ENCODE measurements at places on chromosomes 7 and 10.

DNA sequence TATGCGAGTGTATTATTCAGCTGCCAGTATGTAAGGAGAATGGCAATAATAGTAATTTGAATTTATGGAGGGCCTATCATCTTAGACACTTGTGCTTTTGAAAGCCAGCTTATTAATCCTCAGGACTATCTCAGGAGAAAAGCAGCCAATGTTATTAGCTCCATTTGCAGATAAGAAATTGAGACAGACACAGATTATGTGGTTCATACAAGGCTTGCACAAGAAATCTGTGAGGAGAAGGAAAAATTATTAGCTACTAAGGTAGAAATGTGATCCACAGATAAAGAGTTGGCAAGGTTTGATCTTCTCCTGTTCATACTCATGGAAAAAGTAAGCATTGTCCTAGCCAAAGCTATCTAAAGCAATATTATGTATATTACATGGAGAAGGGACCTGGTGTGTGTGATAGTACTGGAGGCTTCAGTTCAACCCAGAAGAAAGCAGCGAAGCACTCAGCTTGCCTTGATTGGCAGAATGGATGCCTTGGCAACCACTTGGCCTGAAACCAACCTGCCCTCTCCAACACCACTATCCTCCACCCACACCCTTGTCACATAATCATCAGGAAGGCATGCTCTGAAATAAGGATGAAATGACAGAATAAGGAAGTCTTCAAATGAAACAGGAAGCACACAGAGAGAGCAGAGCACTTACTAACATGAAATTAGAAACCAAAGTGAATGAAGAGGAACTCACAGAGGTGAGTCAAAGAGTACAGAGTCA lies 18.0 kb downstream of the MACC1 start:
- no peak for DNase-seq

DNA sequence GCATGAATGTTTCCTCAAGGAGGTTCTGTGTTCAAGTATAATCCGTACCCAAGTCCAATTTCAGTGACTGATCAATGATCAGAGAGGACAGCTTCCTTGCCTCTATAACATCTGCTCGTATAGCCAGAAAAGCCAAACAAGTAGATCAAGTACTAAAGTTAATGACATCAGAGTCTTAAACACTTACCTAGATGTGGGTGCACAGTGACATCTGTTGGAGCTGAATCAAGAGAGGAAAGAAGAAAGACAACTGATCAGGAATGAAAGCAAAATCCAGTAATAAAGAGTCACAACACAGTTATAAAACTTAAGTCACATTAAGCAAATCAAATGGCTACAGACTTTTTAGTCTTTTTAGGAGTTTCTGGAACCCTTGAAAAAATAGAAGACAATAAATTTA lies 236.5 kb downstream of the RELN start:
- no peak for DNase-seq

- DNase-seq: no peak
These were observed 37.2 kb downstream of the VOPP1 start for GRCh38 chr7:55534916-55535590.

DNA sequence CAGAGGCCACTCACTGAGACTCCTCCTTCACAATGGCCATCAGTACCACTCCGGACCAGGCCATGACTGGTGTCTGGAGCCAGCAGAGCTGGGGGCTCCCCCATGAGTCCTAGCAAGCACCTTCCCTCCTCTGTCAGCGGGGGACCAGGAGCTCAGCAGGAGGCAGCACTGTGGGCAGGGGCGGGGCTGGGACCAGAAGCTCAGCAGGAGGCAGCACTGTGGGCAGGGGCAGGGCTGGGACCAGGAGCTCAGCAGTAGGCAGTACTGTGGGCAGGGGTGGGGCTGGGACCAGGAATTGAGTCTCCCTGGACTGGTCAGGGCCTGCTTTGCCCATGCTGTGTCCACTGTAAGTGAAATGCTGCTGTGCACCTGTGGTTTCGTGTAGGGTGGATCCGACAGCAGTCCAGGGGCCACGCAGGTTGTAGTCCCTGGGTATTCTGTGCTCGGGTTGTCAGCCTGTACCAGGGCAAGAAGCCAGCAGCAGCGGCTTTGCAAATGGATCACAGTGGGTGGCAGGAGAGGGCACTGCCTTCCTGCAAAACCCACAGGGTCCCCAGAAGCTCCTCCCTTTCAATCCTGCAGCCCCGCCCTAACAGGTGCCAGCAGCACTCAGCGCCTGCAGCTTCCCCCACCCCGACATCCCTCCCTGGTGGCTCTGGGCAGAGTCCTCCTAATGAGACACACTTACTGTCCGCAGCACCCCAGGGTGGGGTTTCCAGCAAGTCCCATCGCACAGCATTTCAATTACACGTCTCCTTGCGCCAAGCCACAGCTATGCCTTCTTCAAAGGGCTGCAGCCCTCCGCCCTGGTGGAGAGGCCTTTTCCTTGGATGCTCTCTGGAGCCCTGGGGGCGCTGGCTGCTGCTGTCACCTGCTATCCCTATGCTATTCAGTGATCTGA lies 220.5 kb downstream of the TCERG1L start:
- no peak for DNase-seq

DNA sequence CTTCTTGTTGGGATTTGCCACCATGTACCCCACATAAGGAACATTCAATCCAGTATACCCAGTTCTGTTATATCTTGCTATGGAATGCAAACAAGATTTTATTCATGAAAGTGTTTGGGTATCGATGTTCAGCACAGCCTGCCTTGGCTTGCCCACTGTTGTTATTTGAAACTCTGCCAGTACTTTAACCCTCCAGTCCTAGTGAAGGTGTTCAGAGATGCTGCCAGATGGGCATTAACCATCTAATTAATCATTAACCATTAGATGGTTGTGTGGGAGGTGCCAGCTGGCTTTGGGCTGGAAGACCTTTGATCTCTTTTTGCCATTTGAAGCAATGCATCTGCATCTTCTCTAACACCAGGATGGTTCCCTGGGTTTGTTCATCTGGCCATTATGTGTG lies 363.0 kb downstream of the SH2D4B start:
- DNase-seq: no peak

DNA sequence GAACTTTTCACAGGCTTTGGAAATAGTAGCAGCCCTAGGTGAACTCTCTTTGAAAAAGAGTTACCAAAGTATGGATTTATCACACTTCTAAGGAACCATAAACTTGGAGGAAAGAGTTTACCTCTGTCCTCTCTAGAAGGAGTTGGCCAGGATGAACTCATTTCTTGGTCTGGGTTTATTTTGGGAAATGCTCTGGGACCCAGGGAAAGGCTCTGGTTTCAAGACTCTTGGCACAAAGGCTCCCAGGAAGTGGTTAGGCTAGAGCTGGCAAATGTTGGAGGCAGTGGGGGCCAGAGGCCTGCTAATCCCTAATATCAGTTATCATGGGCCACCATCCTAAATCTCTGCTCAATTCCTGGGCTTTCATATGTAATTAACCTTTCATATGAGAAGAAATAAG lies 36.3 kb upstream of the CDK6 start:
- DNase-seq: no peak

Data from stimulated activated CD8-positive, alpha-beta memory T cell treated with anti-CD3 and anti-CD28 coated beads, Interleukin-7, amount 100 ng/mL, for 1 hour (primary cell).